ENCODE measurements at places on chromosomes 16 and 17.

GRCh38 chr17:76982408-76983074 lies 114.3 kb downstream of the MGAT5B start:
- DNase-seq: no peak

GRCh38 chr17:74777901-74778515 lies 1.9 kb upstream of the NAT9 start:
- DNase-seq: no peak

- DNase-seq: no peak
These were observed 1126.8 kb downstream of the CDH11 start for GRCh38 chr16:63995025-63995424.

DNA sequence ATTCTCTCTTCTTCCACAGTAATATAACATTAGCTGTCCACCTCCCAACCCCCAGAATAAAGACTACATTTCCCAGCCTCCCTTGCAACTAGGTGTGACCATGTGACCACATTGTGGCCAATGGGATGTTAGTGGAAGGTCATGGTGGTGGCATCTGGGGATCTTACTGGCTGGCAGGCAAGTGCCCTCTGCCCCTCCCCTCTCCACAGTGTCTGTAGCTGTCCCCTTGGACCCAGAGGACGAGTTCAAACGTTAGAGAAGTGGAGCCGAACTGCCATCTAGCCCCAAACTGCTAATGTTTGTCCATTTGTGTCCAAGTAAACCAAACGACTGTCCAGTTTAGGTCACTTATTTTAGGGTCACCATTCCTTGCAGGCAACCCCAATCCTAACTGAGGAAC lies 26.6 kb upstream of the KCNG4 start:
- no peak for DNase-seq

DNA sequence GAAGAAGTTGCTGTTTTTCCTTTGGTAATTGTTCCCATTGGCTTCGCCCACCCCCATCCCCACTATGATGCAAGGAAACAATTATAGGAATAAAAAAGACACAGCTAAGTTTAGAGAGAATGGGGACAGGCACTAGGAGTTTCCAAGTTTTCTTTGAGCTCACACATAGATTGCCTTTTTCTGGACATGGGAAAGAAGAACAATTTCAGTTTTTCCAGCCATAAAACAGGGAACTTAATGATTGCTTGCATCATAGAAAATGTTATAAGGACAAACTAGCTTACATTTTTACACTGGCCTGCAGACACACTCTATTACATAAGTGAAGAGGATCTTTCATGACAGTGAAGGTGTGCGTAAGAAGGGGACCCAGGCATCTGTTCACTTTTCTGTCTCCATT lies 142.3 kb upstream of the ZFHX3 start:
- no peak for DNase-seq

All from stimulated activated CD4-positive, alpha-beta T cell treated with anti-CD3 and anti-CD28 coated beads, Interleukin-12 subunit alpha, Interleukin-12 subunit beta, amount 100 ng/mL, for 48 hours (primary cell).